ENCODE measurements at places on chromosomes 5 and 9.
A peak's percentile ranks its signal among the peaks of the same experiment; 100 is the strongest.

DNA sequence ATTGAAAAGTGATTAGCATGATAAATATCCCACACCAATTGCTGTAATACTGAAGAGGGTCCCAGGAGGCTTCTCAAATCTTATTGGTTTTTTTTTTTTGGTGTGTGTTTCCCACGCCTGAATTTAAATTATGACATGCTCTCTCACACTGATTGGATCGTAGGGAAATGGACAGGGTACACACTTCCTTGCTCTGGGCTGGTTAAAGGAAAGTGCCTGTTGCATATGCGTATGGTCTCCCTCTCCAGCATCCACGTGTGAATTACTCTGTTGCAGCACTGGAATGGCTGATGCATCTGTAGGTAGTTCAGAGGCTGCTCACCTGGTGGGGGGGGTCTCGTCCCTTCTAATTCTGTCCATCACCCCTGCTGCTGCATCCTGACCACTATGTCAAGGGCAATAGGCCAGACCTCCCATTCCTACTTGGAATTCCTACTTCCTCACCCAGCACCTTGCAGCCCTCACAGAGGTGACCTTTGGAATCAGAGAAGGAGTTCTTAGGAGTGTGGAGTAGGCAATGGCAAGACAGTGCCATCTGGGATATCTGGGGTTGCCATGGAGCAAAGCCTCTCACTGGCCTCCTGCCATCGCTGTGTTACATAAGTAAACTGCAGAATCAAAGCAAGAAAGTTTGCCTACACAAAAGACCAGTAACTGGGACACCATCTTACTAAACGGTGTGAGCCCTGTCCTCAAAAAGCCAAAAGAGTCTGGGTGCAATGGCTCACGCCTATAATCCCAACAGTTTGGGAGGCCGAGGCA lies 71.4 kb upstream of the FBXW11 start:
- no peak for DNase-seq

DNA sequence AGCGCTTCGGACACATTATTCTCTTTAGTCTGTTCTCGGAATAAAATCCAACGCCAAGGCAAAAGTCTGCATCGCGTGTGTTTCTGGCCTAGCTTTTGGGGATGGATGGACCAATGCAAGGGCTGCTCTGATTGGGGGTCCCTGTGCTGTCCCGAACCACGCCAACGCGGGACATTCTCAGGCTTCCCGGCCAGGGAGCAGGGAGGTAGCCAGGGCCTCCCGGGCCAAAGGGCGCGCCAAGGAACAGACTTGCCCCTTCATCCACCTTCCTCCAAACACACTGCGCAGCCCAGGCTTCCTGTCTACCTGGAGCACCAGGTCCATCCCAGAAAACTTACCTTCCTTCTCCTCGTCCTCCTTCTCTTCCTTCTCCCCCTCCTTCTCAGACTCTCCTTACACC lies 113.0 kb upstream of the SELENOP start:
- DNase-seq, result no peak

GRCh38 chr9:122844137-122844536 lies 15.7 kb upstream of the PDCL start:
- DNase-seq, result no peak

DNA sequence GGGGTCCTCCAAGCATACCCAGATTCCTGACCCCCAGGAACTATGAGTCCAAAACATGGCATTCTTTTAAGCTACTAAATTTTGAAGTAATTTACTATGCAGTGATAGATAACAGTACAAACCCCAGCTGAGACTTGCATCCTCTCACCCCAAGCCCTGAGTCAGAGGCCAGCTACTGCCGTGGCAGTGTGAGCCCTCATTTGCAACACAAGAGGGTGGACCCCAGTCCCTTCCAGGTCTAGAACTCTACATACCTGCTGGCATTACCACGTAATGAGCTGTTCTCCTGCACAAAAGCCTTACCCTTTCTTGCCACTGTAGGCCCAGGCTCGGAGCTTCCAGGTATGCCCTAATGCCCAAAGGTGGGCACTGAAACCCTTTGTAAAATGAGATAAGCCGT lies 108.6 kb upstream of the ERCC6L2 start:
- no peak for DNase-seq

DNA sequence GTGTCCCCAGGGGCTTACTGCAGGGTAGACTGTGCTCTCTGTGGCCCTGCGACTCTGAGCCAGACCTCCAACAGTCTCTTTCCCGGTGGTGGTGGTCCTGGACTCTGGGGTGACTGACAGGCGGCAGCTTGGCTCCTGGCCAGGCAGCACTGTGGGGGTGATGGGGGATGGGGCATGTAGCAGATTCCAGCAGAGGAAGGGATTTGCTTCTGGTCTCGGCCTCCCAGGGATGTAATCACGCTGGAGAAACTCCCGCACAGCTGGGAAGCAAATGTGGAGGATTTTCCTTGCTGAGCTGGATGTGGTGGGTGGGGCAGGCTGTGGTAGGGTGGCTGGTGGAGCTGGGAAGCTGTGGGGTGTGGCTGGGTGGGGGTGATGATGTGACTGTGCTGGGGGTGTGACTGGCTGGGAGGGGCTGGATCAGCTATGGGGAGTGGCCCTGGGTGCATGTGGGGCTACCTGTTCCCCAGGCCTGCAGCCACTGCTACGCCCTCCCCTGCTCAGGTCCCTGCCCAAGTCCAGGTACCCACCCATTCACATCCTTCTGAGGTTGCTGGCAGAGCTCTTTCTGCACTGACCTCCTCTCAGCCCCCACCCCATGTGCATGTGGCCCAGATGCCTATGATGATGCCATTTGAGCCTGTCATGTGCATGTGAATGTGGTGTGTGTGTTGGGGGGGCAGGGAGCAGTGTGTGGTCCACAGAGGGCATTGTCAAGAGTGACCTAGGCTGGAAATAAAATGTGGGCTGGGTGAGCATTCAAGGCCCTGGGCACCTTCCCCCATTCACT lies 3.8 kb downstream of the NDST1 start:
- DNase-seq, result no peak

- no peak for DNase-seq
Observed at GRCh38 chr5:115070737-115071136, 99.0 kb downstream of the TRIM36 start.

- no peak for DNase-seq
Observed at GRCh38 chr5:76527685-76528161, 95.5 kb downstream of the F2RL2 start.

DNA sequence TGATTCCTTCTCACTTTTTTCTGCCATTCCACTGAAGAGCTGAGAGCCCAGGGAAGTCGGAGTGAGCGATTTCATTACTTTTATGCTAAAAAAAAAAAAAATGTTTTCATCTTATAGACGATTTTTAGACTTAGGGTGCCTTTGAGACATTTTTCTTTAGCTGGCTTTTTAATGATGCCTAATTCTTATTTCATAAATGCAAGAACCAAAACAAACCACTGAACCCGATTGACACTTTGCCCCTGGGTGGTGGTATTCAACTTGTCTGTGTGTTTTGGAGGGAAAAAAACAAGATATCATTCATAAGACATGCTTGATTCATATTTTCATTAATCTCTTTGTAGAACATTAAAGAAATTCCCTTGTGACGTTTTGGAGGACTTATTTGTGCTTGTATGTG lies 2.4 kb downstream of the TLE4 start:
- no peak for DNase-seq

- no peak for DNase-seq
Observed at GRCh38 chr9:96486386-96487028, 36.5 kb downstream of the HABP4 start.

DNA sequence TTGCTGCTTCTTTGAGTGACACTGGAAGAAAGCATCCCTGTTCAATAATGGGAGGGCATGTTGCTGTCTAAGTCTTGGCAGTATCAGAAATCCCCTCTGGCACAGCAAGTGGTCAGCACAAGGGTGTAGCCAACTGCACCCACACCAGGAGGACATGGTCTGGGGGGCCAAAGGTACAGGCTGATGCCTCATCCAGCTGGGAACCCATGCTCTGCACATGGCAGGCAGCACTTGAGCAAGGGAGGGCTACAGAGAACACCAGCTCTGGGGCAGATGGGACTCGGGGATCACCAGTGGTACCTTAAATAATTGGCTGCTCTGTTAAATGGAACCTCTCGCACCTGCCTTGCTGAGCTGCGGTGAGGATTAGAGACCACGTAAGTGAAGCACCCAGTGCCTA lies 265.2 kb downstream of the SYK start:
- no peak for DNase-seq

GRCh38 chr9:123724211-123724796 lies 205.6 kb downstream of the DENND1A start:
- no peak for DNase-seq

- DNase-seq, result no peak
Observed at GRCh38 chr5:82408033-82408432, 129.9 kb upstream of the RPS23 start.

DNA sequence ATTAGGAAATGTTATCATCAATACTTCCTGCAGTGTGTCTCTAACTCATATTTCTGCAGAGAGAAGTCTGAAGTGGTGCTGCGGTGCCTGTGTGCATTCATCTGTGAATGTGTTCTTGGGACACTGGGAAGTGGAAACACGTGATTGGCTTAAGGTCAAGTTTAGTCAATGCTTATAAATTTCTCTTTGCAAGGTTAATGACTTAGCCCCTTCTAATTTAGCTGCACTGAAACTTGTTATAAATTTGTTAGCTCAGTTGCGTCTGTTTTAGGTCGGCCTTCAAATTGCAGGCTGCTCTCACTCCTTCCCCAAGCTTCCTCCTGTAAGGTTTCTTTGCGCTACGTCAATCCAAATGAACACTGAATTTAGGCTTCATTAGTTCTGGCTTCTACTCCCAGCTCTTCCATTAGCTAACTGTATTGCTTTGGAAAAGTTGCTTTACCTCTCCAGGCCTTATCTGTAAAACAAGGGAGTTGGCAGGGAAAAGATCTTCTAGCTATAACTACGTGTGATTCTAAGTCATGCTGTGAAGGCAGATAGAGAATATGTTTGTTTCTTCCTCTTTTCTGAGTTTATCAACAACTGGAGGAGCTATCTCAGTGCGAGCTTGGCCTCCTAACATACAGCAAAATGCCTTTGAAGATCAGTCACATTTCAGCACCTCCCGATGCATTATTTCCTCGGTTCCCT lies 341.8 kb downstream of the NFIB start:
- DNase-seq, result no peak

DNA sequence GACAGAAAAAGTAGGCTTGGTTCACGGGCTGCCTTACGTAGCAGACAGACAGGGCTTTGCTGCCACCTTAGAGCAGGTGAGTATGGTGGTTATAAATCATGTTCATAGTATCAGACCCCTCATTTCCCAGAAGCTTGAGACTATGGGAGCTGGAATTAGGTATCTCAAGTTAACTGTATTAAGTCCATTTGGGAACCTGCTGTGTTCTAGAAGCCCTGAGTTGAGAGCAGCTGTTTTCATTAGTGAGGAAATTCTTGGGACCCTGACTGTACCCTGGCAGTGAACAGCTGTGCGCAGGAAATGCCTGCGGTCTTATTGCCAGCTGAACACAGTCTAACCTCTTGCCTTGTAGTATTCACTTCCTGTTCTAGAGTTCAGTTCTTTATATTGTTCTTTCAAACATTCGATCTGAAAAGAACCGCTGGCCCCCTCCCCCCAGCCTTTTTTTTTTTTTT lies 29.8 kb downstream of the UGCG start:
- peak; percentile 89 for DNase-seq

- DNase-seq, result no peak
Observed at GRCh38 chr5:24215114-24215513, 429.7 kb downstream of the CDH10 start.

DNA sequence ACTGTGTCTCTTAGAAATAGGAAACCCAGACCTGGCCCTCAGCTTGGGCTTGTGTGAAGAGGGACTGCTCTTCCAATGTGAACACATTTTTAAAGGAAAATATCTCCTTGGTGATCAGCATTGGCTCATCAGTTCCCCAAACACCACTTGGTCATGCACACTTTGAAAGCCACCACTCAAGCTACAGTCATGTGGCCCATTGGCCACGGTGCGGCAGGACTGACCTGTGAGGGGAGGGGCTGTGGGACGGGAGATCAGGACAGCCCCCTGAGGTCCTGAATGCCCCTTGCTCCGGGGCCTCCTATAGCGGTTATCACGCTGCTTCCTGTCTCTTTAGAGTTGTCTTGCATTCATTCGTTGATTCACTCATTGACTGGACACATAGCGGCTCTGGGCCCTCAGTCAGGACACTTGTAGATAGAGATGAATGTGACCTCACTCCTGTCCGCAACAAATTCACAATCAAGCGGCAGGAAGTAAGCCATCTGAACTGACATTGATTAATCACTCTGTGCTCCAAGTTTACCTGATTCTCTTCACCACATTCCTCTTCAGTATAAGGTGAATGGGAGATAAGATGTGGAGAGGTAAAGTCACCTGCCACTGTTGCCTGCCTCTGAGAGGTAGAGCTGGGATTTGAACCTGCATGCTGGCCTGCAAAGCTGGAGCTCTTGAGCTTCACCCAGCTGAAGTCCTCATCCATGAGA lies 73.1 kb downstream of the COL15A1 start:
- no peak for DNase-seq

GRCh38 chr5:153463806-153464205 lies 26.7 kb upstream of the GRIA1 start:
- DNase-seq, result peak; percentile 42

- DNase-seq, result no peak
Observed at GRCh38 chr5:128169401-128170017, 85.9 kb downstream of the SLC12A2 start.

GRCh38 chr5:14234204-14234603 lies 91.1 kb downstream of the TRIO start:
- no peak for DNase-seq

DNA sequence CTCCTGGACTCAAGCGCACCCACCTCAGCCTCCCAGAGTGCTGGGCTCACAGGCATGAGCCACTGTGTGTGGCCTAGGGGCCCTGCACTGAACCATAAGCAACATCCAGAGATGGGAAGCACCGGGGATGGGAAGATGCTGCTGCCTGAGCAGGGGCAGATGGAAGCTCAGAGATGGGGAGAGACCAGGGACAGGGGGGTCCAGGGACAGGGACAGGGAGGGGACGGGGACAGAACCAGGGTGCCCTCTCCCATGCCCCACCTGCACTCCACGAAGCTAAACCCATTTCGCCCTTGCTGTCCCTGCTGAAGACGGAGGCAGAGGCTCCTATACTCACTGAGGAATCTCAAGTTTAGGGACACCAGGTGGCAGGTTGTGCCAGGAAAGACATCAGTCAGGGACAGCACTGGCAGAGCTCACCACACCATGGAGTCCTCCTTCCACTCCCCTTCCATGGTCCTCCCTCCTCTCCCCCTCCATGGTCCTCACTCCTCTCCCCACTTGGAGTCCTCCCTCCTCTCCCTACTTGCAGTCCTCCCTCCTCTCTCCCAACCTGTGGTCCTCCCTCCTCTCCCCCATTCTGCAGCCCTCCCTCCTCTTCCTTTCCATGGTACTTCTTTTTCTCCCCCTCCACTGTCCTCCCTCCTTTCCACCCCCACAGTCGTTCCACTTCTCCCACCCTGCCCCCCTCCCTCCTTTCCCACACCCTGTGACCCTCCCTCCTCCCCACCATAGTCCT lies 45.5 kb upstream of the LRRC14B start:
- no peak for DNase-seq

DNA sequence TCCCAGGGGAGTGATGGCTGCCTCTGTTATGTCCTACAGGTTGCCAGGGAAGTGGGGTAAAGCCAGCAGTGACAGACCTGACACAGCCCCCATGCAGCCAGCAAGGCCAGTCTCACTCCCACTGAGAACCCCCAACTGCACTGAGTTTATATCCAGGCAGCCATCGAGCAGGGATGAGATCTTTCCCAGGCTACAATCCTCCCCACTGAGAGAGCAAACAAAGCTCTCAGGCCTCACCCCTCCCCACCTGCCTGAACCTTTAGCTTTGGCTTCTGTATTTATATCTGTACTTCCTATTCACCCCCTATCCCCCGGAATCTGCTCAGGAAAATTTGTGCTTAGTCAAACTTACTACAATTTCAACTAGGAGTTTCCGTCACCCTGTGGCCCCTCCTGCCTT lies 284.1 kb downstream of the FAM170A start:
- no peak for DNase-seq

GRCh38 chr9:123997665-123998277 lies 13.8 kb upstream of the LHX2 start:
- DNase-seq, result no peak
